ENCODE measurements at places on chromosomes 1 and 21. TPM values are rescaled to one million over a fixed set of nuclear protein-coding genes. Genes with fewer than 3 reads are reported as not detected.

DNA sequence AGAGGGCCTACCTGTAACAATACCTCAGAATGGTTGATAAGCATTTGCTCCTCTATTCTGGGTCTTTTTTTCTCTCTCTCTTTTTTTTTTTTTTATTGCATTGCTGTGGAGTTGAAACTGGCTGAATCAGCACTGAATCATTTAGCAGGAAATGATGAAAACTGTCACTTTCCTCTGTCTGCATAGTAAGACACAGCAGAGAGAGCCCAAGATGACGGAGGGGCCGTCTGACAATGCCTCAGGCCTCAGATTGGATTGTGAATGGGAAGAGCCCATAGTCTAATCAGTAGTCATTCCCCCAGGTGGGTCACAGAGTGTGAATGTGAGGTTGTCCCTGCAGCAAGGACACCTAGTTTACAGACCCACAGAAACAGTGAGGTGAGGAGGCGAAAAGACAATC is 193.2 kb upstream of the PLXNA2 start:
- no peaks in the 10 kb centered on the region for H3K36me3 ChIP-seq
- no peaks in the 10 kb centered on the region for H3K4me1 ChIP-seq
- no peak overlapping the region for H3K4me3 ChIP-seq
- no peaks in the 10 kb centered on the region for H3K27me3 ChIP-seq

BRINP3 gene
- not detected for total RNA-seq

AADACL4 gene
- not detected for total RNA-seq

SPATA46 gene
- total RNA-seq = not detected

TSPAN2 gene
- 0.77 TPM for total RNA-seq
